ENCODE measurements at places on chromosomes 4 and X. TPM values are rescaled to one million over a fixed set of nuclear protein-coding genes. Genes with fewer than 3 reads are reported as not detected.

DNA sequence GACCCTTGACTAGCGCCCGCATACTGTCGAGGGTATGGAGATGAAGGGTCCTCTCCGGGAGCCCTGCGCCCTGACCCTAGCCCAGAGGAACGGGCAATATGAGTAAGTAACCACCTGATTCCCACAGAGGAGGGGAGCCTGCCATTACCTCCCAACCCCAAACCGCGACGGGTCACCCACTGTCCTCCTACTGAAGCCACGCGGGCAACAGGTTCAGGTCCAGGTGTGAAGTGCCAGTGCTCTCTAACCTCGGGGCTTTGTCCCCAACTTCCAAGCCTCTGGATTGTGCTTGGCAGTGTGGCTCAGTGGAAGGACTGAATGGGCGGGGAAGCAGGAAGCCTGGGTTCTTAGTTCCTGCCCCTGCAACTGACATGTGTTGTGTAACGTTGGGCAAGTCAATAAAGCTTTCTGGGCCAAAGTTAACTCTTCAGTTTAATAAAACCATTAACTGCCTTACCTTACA lies 694 bp downstream of the OCRL start:
- no peak for DNase-seq

Gene SFRP2
- not detected for total RNA-seq

Gene MAGEB5
- total RNA-seq = not detected

Gene TGIF2LX
- total RNA-seq = not detected

DNA sequence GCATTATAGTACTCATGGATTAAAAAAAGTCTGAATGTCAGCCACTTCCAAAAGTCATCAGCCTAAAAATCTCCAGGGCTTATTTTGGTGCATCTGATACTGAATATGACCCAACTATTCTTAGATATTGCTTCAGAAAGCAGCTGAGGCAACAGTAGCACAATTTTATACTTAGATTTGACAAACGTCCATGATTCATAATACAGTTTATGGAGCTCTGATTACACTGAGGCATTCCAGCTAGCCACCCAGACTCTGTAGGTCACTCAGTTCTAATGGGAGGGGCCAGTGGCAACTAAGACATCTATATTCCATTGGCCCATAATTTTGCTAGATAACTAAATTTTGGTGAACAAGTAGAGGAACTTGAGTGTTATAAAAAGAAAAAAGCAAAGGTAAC lies 10.3 kb downstream of the SPATA4 start:
- DNase-seq = no peak

- no peak for DNase-seq
These were observed 61.6 kb upstream of the MTMR8 start for GRCh38 chrX:64456828-64457227.

DNA sequence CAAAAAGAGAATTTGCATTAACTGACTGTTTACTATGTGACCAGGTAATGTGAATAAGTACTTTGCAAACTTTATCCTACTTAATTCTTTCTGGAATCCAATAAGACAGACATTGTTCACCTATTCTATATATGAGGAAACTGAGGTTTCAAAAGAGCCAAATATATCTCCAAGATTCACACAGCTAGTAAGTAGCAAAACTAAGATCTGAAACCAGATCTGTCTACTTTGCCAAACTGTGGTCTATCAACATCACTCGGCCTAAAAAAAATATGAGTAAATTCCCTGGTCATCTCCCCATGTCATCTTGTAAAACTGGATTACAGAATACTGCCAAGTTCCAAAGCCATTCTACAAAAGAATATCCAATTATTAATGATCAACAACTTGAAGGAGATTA lies 52.8 kb downstream of the ANAPC10 start:
- DNase-seq = no peak

GRCh38 chr4:13276357-13276756 lies 207.8 kb downstream of the RAB28 start:
- DNase-seq = no peak

DNA sequence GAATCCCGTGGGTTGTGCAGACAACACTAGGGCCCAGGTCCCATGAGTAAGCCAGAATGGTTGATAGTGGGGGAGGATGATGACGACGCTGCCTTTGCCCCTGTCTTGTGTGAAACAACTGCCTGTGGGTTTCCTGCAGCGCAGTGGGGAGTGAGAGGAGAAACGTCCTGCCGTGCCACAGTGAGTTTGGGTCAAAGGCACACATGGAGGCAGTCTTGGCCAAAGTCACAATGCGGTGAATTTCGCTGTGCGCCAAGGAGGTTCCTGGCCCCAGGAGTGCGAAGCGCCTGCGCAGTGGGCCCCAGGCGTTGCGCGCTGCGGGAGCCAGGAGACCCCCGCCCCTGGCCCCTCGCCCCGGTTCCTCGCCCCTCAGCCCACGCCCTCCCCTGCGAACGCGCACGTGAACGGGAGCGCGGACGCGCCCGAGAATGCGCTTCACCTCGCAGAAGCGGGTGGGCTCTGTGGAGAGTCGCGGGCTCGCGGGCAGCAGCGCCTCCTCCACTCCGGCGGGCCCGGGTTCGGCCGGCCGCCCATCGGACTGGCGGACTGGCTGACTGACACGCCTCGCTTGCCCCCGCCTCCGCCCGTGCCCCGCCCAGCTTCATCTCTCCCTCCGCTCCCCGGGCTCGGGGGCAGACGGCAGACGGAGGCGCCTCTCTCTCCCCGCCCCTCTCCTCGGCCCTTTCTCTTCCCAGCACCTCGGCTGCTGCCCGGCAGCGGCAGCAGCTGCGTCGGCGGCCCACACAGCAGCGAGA lies at the start of gene NUDT10:
Gene NUDT10 (plus strand): TSS at position 635 of the 755 bp plus-strand sequence. CDS start 144 bp downstream, outside the sequence.
- DNase-seq = peak; percentile 52

Gene ZNF185
- total RNA-seq = 9.8 TPM

Gene BEX5
- total RNA-seq = not detected

Gene CT45A2
- not detected for total RNA-seq

- DNase-seq = no peak
These were observed 63.4 kb downstream of the CHRDL1 start for GRCh38 chrX:110732266-110732665.

- DNase-seq = no peak
These were observed 57.6 kb downstream of the CCDC160 start for GRCh38 chrX:134294548-134294947.

DNA sequence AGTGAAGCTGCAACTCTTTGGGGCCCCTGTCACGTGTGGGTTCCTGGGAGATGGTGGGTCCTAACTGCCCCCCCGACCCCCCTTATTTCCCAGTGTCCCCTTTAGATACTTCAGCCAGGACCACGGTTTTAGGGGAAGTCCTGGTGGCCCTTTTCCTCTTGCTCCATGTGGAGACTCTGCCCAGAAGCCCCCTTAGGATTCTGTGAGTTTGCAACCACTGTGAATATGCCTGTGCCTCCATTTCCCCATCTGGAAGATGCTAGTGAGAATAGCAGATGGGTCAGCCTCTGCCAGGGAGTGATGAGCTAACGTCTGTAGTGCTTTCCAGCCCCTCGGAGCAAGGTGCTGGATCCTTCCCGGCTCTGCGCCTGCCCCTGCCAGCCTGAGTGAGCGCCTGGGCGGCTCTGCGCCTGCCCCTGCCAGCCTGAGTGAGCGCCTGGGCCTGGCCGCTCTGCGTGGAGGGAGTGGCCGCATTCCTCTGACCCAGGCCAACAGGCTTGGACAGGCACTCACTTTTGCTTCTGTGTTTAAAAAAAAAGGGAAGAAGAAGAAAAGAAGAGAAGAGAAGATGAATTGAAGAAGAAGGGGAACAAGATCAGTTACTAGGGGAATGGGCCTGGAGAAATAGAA lies 6.7 kb upstream of the CITED1 start:
- no peak for DNase-seq

Gene KCTD8
- not detected for total RNA-seq

- no peak for DNase-seq
These were observed 93.6 kb downstream of the PDLIM5 start for GRCh38 chr4:94545296-94545695.

DNA sequence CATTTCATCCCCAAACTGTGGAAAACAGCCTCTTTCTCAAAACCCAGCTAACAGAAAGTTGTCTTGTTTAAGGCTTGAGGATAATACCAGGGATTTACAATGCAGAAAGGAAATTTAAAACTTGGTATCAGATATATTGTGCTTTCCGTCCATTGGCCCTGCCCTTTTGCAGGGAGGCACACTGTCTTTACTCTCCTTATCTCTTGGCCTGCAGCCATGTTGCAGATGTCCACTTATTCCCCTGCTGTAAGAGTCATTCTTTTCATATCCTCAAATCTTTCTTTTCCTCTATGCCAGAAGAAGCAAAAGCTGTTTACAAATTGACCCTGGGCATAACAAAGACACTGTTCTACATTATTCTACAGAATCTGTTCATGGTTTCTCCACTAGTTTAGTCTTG lies 75.6 kb upstream of the DYNLT3 start:
- no peak for DNase-seq
